GM04504 (cell line): ENCODE measurements at places on chromosomes 2 and 18.

DNA sequence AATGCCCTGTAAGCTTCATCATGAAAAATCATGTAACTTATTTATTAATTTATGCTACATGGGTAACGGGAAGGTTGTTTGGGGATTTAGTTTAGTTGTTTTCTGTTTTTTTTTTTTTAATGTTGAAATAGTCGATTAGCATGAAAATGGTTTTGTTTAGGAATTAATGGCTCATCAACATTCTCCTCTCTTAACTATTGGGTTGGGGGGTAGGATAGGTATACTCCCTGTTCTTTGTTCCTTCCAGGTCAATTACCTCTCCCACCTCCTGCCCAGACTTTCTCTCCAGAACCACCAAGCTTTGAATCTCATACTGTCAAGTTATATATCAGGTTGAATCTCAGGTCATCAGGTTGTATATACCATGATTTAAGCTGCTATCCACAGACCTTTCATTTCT is 568.7 kb upstream of the DSEL start:
- no peak for DNase-seq

- no peak for DNase-seq
Measured at GRCh38 chr2:78992451-78992806, 33.1 kb upstream of the REG3G start.

DNA sequence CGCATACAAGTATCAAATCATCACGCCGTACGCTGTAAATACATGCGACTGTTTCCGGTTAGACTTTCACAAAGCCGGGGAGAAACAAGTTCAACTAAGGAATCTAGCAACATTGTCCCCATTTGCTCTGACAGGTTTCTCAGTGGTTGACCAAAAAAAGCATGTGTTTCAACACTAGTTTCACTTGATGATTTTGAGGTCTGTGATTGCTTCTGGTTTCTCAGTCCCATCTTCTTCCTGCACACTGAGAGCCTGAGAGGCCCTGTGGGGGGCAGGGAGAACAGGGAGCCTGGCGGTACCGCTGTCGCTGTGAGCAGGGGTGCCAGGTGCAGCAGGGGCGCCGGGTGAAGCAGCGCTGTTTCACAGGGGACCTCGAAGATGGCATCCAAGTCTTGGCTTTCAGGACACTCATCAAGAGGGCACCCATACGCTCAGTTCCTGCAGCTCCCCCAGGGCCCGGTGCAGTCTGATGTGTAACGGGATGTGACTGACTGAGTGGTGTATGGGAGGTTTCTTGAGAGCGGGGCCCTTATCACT is 270.9 kb downstream of the TWIST2 start:
- no peak for DNase-seq

- DNase-seq = no peak
Measured at GRCh38 chr2:170924969-170925368, 4.1 kb upstream of the GORASP2 start.

- no peak for DNase-seq
Measured at GRCh38 chr18:52700816-52701215, 360.8 kb downstream of the DCC start.

GRCh38 chr2:28958689-28959088 is 22.4 kb upstream of the TOGARAM2 start:
- peak; percentile 59 for DNase-seq

GRCh38 chr2:65834771-65835475 is 402.5 kb upstream of the SPRED2 start:
- no peak for DNase-seq

DNA sequence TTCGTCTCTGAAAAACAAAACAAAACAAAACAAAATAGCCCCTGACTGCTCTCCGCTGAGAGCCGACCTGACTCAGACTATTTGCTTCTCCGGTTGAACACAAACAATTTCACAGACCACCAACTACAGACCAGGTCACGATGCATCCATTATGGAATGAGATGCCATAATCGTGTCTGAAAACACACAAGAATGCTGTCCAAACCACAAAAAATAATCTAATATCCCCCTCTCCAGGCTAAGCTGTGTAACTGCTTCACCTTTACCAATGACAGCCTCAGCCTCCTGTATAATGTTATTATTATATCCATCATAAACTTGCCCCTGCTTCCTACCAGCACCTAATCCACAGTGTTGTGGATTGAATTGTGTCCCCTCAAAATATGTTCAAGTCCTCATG is 114.7 kb downstream of the DNAH6 start:
- DNase-seq = peak; percentile 9

GRCh38 chr18:75130591-75131328 is 78.2 kb downstream of the PTGR3 start:
- DNase-seq = no peak

- no peak for DNase-seq
Measured at GRCh38 chr18:80157708-80158343, 48.8 kb downstream of the ADNP2 start.
